ENCODE measurements at places on chromosomes 4 and X.

- no peak for DNase-seq
Observed at GRCh38 chr4:43512253-43512652, 619.7 kb downstream of the GRXCR1 start.

GRCh38 chr4:141768954-141769353 is 132.6 kb downstream of the IL15 start:
- no peak for DNase-seq

GRCh38 chr4:102543030-102543928 is 42.1 kb downstream of the NFKB1 start:
- DNase-seq, result no peak

DNA sequence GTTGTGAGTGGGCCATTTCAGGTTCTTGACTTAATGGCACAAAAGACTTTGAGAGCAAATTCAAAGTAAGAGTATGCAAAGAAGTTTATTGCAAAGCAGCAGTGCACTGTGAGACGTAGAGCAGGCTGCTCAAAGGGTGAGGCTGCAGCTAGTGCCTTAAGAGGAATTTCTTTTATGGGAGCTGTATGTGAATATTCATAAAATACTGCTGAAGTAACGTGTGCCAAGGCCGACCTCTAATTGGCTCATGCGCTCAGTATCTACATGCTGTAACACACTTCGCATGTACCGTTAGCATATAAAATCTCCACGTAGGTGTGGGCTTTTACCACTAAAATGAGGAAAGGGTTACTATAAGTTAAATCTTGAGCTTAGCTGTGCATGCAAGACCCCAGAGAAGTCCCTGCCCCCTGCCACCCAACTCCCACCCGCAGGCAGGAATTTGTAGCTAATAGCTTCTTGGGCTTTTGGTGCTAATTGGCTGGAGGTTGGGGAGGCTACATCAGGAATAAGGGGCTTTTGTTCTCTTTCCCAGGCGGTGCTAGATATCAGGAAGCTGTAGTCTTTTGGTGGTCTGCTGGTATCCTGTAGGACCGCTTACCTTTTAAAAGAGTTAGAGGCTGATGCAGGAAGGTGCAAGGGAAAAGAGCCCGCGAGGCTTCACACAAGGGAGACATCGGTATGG is 47.6 kb downstream of the FSTL5 start:
- DNase-seq, result no peak

GRCh38 chrX:55143621-55144020 is 54.8 kb downstream of the PAGE2 start:
- no peak for DNase-seq

DNA sequence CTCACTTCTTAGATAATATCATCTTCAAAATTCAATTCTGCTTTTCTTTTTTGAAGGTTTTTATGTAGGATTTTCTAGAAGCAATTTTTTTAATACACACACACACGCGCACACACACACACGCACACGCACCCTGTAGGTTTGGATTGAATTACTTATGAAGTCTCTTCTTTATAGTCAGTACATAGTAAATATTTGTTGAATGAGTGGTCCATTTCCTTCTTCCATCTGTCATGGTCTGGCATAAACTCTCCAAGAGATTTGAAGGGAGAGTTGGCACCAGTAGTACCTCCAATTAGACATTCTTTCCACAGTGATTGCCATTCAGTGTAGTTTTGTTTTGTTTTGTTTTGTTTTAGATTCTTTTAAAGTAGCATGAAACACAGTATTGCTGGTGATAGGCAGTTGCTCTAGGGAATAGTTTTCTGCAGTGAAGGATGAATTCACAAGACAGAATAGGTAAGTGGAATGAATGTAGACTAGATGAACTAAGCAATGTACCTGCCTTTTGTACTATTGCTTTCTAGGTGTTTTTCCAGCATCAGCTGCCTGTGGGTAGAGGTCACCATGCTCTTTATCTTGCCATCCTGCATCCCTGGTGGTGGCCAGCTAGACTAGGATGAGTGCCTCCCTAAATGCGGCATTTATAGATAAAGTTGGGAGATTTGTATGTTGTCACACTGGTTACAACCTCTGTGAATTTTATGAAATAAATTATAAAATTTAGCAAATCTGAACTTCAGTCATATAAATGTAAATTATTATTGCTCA is 20.5 kb downstream of the PDLIM5 start:
- no peak for DNase-seq

- DNase-seq, result peak; percentile 72
Observed at GRCh38 chrX:153333821-153334653, at the start of gene ZNF275. Gene ZNF275, plus strand, starts transcription at chrX:153334153. Its CDS starts 2,527 bp downstream, at chrX:153336680.

- no peak for DNase-seq
Observed at GRCh38 chr4:75727073-75727472, 2.7 kb downstream of the USO1 start.

DNA sequence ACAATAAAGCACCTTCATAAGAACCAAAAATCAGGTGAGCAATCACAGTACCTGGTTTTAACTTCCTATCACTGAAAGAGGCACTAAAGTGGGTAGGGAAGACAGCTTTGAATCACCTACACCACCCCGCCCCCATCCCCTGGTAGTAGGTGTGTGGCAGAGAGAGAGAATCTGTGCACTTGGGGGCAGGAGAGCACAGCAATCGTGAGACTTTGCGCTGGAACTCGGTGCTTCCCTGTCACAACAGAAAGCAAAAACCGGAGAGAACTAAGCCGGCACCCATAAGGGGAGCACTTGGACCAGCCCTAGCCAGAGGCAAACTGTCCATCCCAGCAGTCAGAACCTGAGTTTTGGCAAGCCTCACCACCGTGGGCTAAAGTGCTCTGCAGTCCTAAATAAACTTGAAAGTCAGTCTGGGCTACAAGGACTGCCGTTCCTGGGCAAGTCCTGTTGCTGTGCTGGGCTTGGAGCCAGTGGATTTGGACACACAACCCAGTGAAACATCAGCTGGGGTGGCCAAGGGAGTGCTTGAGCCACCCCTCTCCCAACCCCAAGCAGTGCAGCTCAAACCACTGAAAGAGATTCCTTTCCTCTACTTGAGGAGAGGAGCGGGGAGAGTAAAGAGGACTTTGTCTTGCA is 32.1 kb downstream of the NDUFB11 start:
- DNase-seq, result no peak

DNA sequence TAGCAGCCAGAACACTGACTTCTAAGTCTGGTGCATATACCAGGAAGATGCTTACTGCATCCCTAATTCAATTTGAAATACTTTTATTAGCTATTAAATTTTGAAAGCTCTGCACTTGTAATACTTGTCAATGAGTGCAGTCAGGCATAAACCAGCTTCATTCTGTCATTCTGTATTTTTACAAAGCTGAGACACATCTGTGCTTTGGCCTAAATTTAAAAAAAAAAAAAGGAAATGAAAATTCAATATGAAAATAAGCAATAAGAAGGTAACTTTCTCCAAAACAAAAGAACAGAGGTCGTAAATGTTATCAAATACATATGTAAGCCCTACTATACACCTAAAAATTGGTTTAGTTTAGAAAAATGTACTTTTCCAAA is 7.0 kb downstream of the SMIM14 start:
- DNase-seq, result no peak

- DNase-seq, result no peak
Observed at GRCh38 chrX:96170626-96171025, 514.0 kb upstream of the DIAPH2 start.

- no peak for DNase-seq
Observed at GRCh38 chr4:92825791-92826190, 522.0 kb downstream of the GRID2 start.

Measured in activated CD4-positive, CD25-positive, alpha-beta regulatory T cell (primary cell).